SIG-M5 (cell line): ENCODE measurements at places on chromosomes 1 and 21.

DNA sequence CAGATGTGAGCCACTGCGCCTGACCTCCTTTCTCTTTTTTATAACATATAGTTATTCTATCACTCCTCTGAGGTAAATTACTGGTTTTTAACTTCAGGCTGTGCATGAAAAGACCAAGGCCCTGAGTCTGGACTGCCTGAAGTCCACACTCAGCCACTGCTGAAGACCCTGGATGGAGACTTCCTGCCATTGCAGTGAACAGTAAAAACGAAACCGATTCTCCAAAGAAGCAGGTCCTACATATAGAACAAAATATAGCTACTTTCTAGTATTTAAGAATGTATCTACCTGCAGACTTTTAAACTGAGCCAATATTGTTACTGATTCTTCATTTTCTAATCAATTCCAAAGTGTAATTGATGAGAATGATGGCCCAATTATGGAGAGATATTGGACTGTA, 232.8 kb downstream of the CHRM3 start:
- no peak for DNase-seq

DNA sequence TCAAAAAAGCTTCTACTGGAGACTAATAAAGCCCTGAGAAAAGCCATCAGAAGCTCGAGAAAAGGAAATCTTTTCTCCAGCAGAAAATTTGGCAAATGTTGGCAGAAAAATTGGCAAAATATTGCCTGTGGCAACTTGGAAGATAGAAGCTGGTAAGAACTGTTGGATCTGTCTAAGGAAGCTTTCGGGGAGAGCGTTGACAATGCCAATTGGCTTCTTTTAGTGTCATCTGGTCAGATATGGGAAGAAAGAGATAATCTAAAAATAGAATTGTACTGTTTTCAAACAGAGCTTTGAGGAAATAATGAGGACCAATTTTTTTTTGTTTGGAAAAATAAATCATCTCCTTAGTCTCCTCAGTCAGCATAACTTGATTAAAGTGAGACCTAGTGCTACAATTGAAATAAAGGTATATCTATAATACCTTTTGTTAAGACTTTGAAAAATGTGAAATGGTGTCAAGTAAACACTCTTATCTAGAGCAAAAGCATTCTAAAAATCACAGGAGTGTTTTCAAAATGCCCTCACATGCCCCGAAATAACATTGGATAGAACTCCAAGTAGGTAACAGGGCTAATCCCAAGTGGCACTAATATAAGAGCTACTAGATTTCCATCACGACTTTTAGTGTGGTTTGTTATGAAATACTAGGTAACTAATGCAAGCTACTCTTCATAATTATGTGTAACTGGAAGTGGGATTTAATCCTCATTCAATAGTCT, 882.2 kb upstream of the B3GALT2 start:
- no peak for DNase-seq

- DNase-seq, result no peak
These were observed 10.7 kb downstream of the PLA2G5 start for GRCh38 chr1:20080441-20081352.

- DNase-seq, result no peak
These were observed 5.5 kb downstream of the GLIS1 start for GRCh38 chr1:53733447-53733931.

- DNase-seq, result no peak
These were observed 315.7 kb upstream of the USP25 start for GRCh38 chr21:15414057-15414456.

- no peak for DNase-seq
These were observed 3.7 kb downstream of the PEF1 start for GRCh38 chr1:31640964-31641363.

DNA sequence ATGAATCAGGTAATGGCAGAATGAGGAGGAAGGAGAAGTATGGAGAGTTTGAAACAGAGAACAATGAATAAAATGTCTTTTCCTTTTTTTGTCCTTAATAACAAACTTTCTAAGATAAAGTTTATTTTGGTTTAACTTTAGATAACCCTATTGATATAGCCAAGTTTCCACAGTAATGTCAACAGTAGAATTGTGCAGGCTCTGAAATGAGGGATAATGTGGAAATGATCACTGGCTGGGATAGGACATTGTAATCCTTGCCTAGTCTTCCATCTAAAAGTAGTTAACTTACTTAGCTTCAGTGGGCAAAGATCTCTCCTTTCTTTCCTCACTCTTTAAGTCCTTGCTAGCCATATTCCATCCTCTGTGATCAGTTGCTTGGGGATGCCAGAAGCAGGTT, 52.8 kb downstream of the NTMT2 start:
- no peak for DNase-seq

DNA sequence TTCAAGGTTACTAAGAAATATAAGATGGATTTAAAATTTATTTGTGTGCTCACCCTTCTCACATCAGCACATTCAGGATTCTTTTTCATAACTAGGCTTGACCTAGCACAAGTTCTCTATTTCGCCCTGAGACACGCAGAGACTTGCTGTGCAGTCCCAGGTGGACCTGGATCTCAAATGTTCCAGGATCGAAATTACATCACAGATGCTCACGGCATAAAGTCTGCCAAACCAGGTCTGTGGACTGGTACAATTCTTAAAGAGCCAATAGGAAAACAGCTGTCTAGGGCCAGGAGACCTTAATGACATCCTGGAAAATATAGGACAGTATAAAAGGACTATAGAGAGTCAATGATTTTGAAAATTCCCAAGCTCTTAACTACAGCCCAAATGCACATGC, 2.2 kb downstream of the PGBD5 start:
- no peak for DNase-seq

- DNase-seq, result no peak
These were observed 3.2 kb downstream of the CTSE start for GRCh38 chr1:206020393-206021007.

DNA sequence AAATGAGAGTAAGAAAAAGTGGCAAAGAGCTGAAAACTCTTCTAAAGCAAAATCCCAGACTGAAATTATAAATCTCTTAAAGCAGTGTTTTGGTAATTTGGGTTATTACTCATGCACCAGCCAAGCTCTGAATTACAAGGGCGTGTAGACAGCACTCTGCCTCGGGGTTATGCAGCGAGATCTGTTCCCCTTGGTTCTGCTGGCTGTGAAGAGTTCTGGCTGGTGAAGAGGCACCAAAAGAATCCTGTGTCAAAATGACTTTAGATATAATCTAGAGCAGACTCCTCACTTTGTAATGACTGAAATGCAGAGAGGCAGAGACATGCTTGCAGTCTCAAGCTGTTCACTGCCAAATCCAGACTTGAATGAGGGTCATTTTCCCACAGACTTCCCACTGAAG, 461.8 kb upstream of the CXADR start:
- no peak for DNase-seq

GRCh38 chr1:19038732-19039131, 82.3 kb upstream of the IFFO2 start:
- DNase-seq, result no peak

GRCh38 chr1:24107462-24108138, 4.3 kb downstream of the MYOM3 start:
- no peak for DNase-seq

- no peak for DNase-seq
These were observed 19.5 kb downstream of the AGT start for GRCh38 chr1:230694464-230694863.

DNA sequence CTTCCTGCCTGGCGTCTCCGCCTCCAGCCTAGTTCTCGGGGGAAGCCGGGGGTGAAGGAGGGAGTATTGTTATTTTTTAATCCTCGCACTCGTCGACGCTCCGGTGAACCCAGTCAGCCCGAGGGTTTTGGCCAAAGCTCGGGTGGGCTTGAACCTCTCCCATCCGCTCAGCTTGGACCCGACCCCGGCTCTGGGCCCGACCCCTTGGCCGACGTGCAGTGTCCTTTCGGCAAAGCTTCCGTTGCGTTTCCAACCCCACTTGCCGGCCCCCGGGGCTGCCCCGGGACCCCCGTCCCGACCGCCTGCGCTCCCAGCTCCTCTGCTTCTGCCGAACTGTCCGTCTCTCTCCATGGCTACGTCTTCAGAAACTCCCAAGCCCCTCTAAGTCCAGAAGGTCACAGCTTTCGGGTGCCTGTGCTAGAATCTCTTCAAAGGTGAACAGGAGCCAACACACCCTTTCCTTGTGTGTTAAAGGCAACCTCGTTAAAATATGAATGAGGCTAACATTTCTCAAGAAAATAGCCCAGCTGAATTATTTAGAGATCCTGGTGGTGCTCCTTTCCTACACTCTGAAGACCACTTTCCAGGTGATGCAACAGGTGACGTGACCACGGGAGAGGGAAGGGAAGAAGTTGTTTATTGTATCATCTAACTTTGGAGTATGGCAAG, 647 bp downstream of the DESI2 start:
- DNase-seq, result no peak

GRCh38 chr1:193070942-193071341, 11.5 kb downstream of the RO60 start:
- DNase-seq, result no peak

GRCh38 chr1:199909137-199909536, 118.4 kb upstream of the NR5A2 start:
- no peak for DNase-seq

- DNase-seq, result no peak
These were observed 10.1 kb downstream of the MATN1 start for GRCh38 chr1:30713311-30713710.

GRCh38 chr1:167474191-167474641, 44.1 kb downstream of the CD247 start:
- no peak for DNase-seq
